ENCODE measurements at places on chromosomes 16 and 17. TPM values are rescaled to one million over a fixed set of nuclear protein-coding genes. Genes with fewer than 3 reads are reported as not detected.
A peak's percentile ranks its signal among the peaks of the same experiment; 100 is the strongest.

HEATR3 gene
- total RNA-seq: 20.3 TPM

DNA sequence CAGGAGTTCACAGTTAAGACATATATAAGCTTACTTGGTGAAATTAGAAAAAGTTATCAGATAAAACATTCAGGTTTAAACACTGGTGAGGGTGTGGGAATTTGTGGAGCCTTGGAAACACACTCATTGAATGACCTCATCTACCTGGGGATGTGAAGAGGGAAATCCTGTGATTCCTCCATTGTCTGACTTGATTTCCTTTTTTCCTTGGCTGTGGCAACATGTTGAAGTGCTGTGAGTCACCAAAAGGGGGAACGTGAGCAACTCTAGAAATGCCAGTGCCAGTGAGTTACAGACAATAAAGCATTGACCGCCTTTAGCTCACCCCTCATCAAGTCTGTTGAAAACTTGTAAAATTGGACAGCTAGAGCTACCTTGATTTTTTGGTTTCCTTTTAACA lies 1.8 kb downstream of the HMOX2 start:
- ATAC-seq: no peak

DNA sequence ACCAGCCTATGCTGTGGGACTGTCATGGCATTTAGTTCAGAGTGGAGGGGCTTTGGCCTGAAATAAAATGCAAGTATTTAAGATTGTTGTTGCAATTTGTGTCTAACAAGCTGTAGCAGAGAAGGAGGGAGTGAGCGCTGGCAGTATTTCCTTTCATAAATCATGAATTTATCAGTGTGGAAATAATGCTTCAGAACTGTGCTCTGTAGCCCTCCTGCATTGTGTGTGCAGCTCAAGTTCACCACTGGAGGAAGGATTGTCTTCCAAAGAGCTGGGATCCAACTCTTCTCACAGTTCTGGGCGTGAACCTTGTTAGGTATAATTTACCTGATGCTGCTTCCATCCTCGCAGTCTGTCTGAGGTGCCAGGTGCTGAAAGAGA lies 15.1 kb downstream of the SNX11 start:
- ATAC-seq: no peak

DNA sequence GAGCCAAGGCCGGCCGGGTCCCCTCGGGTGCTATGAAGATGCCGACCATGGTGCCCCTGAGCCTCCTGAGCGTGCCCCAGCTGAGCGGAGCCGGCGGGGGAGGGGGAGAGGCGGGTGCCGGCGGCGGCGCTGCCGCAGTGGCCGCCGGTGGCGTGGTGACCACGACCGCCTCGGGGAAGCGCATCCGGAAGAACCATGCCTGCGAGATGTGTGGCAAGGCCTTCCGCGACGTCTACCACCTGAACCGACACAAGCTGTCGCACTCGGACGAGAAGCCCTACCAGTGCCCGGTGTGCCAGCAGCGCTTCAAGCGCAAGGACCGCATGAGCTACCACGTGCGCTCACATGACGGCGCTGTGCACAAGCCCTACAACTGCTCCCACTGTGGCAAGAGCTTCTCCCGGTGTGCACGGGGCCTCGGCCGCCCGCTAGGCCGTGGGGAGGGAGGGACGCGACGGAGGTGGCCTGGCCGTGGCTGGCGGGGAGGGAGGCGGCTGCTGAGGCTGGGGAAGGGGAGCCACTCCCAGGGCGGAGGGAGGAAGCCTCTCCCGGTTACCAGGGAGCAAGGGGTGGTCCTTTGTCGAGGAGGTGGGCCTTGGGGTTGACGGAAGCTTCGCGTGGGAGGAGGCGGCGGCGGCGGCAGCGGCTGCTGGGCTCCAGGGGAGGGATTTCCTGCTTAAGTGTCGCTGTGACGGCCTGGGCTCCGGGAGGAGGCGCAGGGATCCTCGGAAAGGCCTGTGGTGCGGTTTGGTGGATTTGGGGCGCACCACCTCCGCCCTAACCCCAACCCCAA lies 1.3 kb downstream of the MAZ start:
- peak; percentile 44 for ATAC-seq

GRCh38 chr17:2347805-2348685 lies 10.7 kb downstream of the SGSM2 start:
- peak; percentile 92 for ATAC-seq
